ENCODE measurements at places on chromosomes 7 and 10.

DNA sequence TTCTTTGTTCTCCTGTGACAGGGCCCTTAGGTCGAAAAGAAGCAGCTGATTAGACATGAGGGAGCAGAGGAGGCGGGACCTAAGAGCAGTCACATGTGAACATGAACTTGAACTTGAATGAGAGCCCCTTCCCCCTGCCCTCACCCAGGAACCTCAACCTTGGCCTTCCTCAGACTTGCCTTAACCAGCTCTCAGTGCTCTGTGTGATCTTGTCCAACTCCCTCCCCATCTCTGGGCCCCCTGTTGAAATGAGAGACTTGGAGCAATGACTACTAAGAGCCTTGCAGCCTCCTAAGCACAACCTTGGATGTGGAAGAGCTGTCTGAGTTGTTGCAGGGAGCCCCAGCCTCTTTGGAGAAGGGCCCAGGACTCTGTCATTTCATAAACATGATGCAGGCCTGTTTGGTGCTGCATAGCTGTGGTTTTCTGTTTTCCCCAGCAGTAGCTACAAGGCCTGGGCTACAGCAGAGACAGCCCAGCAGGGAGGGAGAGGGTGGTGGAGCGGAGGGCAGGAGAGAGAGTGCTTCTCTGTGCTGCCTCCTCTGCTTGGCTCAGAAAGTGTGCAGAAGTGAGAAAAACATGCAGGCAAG lies 123.9 kb upstream of the ZMIZ1 start:
- peak; percentile 94 for DNase-seq

DNA sequence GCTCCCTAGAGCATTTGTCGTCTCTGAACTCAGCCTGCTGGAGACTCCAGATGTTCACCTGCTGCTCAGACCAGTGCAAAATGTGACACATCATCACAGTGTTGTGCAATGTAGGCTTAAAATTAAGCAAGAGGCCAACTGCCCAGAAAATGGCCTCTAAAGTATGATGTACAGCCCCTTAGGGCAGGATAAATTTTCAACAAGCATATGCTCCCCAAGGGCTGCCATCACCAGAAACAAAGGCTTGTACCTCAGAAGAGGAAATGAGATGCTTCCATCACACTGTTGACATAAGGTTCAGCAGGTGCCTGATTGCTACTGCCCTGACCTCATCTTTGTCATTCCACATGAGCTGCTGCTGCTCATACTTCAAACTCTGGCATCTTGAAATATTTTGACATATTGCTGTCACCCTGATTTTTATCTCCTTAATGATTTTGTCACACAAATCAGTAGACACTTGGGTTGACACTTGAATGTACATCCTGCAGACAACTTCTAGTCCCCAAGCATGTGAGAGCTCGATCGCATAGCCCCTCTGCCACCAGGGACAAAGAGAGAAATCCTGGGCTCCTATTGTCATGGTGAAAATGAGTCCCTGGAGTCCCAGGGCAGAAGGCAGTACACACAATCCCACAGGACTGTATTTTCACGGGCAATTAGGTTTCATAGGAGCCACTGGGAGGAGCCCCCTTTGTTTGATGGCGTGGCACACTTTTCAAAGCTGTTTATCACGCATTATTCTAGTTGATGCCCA lies 219.7 kb upstream of the STK17A start:
- DNase-seq = peak; percentile 22

DNA sequence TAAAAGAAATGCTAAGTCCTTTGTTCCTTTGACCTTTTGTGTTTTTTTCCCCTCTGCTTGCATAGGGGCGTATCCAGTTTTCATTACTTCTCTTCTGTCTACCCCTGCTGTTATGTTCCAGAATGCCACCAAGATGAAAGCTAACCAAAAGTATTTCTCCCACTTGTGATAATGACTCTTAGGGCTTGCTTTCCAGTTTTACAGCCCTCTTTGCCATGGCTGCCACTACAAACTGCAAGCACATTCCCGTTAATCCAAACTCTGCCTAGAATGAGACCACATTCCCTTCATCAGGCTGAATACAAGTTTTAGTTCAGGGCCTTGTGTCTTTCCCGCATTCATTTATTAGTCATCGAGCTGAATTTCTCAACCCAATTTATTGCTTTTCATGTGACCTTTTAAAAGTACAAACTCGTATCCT lies 23.6 kb upstream of the CD36 start:
- DNase-seq = peak; percentile 68

DNA sequence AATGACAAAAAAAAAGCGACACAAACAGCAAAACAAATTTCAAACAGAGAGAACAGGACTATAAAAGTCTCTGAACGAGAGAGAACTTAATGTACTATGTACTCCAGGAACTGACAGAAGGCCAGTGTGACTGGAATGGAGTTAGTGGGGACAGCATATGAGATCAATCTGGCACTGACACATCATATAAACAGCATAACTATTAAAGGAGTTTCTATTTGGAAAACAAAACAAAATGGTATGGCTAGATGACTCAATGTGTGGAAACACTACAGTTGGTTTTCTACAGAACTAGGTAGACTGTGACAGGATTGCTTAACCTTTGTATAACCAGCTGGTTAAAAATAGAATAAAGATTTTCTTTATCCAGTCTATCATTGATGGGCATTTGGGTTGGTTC lies 232.9 kb upstream of the KAT6B start:
- DNase-seq = peak; percentile 69

- DNase-seq = no peak
Observed at GRCh38 chr10:30943451-30943850, 88.2 kb downstream of the ZNF438 start.

DNA sequence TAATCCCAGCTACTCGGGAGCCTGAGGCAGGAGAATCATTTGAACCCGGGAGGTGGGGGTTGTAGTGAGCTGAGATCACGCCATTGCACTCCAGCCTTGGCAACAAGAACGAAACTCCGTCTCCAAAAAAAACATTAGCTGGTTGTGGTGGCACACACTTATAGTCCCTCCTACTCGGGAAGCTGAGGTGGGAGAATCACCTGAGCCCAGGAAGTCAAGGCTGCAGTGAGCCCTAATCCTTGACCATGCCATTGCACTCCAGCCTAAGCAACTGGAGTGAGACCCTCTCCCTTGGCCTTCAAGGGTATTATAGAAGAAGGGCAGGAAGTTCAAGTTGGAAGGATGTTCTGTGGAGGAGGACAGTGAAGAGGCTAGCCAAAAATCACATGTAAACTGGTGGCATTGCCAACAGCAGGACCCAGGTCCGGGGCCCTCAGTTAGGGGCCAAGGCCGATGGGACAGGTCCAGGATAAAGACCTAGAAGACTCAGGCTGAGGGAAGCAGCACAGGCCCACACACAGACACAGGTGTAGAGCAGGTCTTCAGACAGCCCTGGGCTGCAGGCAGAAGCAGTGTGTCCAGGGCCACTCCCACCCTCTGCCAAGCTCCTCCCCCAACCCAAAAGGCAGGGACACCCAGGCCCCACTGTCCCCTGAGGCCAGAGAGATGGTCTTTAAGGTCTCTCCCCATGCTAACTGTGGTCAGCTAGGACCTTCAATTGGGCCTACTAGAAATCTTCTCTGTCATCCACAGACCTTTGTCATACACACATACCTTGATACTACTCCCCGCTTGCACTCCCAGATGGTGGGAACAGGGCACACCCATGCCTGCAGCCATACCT lies 8.4 kb upstream of the SAMD8 start:
- DNase-seq = no peak

GRCh38 chr7:133095119-133095671 lies 13.3 kb upstream of the CHCHD3 start:
- DNase-seq = no peak

DNA sequence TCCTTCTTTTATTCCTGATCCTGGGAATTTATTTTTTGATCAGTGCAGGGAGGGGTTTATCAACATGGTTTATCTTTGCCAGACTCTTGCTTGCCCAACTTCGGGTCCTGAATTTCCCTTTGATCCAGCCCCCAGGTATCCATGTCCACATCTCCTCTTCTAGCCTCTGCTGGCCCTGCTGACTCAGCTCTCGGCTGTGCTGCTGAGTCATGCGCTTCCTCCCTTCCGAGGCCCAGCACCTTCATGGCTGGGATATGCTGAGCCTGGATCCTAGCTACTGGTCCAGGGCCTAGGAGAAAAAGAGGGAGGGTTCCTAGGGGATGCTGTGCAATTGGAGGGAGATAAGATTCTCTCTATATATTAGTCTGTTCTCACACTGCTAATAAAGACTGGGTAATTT lies 380.7 kb upstream of the SHH start:
- no peak for DNase-seq

DNA sequence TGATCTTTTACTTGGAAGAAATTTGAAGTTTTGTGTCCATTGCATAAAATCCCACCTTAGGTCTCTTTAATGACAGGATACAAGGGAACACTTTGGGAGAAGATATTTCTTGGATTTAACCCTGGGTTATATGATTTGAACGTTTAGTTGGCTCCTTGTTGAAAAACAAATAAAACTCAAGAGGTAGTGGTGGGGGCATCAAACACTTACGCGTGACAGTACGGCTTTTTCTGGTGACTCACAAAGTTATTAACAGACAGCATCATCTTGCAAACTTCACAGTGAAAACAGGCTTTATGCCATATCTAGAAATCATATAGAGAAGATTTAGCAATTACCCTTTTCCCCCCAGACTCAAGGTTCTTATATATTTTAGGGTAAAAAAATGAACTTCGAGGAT lies 699 bp downstream of the NRAP start:
- DNase-seq = no peak

DNA sequence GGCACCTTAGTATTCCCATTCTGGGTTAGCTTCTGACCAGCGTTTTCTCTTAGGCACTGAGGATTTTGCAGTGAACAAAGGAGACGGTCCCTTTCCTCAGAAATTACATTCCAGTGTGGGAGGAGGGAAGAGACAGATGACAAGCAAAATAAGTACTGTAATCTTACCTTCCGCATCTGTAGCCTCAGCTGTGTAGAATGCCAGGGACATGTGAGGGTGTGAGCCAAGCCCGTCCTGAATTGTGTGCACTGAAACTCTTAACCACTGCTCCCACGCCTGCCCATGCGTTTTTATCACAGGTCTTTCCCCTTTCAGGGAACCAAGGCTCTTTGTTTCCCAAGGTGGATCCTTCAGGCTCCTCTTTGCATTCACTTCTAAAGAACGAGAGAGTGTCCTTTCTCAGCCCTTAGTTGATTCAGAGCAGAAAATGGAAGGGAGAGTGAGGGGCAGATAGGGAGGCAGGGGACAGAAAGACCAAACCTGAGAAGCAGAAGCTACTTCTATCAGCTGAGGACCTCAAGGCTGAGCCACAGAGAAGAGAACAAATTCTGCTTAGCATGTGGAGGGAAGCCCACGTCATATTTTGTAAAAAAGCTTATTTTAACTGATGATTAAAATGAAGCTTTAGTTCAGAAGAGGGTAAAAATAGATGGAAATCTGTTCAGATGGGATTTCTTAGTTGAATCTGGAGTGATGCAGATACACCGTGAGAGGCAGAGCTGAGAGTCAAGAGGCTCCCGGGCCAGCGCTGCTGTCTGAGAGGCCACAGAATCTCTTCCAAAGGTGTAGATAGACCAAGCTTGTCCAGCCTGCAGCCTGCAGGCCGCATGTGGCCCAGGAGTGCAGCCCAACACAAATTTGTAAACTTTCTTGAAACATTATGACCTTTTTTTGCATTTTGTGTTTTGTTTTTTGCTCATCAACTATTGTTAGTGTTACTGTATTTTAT lies 122.5 kb downstream of the CCNY start:
- DNase-seq = no peak

GRCh38 chr10:72785409-72785808 lies 93.5 kb downstream of the MCU start:
- DNase-seq = no peak

DNA sequence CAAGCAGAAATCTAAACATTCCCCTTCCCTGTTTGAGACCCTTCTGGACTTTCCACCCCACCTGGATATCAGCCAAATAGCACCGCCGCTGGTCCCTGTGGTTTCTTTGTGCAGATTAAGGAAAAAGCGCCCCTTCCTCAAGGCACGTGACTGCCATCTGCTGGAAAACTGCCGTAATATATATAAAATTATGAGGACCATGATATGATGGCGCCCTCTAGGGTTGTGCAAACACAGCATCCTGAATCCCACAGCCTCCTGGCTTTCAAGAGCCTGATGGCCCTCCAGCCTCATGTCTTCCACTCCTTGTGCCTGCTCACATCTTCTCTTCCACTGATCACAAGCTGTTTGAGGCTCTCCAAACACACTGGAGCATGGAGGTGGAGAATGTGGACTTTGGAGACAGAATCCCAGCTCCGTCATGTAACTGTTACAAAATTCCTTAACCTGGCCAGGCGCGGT lies 121.3 kb downstream of the MYL10 start:
- peak; percentile 49 for DNase-seq

- no peak for DNase-seq
Observed at GRCh38 chr7:148185041-148185440, 405.5 kb upstream of the C7orf33 start.

- DNase-seq = peak; percentile 26
Observed at GRCh38 chr10:124092860-124093773, at the start of gene CHST15. Gene CHST15, minus strand, starts transcription at chr10:124093598. Its CDS starts 47,386 bp downstream, at chr10:124046212.

- DNase-seq = peak; percentile 31
Observed at GRCh38 chr7:87797798-87798403, 78.3 kb downstream of the SLC25A40 start.

All from HFFc6 (cell line).